ENCODE measurements at places on chromosomes 7 and 10.

DNA sequence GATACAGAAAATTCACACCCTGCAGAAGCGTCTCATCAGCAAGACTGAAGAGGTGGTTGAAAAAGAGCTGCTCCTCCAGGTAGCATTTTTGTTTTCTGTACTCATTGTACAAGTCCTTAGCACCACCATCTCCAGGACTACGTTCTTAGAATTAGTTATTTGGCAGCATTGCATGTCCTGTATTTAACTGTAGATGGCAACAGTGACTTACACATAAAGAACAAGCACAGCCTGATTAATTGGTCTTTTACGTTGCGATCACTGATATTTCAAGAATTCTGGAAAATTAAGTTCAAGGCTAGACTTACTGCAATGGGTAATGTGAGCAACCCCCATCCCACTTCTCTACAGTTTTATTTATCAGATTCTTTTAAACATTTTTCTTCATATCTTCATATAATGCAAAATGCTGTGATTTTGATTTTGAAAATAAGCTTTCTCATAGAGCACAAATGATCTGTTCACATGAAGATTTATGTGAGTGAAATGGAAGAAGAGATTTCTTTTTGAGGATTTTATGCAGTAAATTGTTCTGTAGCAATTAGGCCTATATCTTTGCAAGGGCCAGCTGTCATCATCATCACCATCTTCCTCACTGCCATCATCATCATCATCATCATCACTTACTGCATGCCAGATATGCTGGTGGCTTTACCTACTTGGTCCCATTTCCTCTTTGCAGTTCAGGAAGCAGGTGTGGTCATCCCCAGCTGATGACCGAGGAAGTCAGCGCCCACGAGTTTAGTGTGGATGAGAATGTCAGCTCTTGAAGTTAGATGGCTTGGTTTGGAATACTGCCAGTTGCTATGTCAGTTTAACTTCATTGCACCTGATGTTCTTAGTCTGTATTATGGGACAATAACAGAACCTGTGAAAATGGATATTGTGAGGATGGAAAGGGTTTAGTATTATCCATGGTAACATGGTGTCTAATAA is 53.4 kb downstream of the CFAP58 start:
- no peak for DNase-seq

DNA sequence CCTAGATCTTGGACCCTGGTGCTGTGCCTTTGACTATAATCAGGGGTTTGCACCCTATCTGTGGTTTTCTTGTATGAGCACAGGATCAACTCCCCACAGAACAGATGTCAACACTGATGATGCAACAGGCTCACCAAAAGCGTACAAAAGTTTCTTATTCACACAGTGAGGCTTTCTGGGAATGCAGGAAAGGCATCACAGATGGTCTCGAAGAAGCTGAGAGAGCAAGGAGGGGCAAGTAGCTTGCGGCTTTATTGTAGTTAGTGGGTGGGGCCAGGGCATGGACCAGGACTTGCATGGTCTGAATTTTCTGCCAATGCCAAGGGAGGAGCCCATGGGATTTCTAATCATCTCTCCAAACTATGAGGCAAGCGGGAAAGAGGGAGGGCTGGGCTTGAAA is 46.2 kb downstream of the SEC61G start:
- DNase-seq: no peak

GRCh38 chr7:5139998-5140397 is 50.0 kb upstream of the WIPI2 start:
- no peak for DNase-seq

DNA sequence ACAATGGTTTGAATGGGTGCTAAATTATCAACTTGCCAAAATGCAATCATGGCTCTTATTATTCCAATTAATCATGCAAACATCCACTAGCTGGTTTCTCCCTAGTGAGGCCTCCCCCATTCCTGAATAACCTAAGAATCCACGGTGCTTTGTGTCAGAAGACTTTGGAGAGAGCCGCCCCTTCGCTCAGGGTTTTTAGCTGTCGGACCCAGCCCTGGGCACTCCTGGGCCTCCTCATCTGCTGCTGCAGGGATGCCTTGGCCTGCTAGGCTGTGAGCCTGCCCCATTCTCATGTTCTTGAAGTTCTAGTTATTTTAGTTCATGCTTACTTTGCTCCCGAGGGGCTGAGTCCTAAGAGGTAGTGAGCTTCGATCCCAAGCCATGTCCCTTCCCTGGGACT is 34.1 kb upstream of the SFRP5 start:
- DNase-seq: no peak

DNA sequence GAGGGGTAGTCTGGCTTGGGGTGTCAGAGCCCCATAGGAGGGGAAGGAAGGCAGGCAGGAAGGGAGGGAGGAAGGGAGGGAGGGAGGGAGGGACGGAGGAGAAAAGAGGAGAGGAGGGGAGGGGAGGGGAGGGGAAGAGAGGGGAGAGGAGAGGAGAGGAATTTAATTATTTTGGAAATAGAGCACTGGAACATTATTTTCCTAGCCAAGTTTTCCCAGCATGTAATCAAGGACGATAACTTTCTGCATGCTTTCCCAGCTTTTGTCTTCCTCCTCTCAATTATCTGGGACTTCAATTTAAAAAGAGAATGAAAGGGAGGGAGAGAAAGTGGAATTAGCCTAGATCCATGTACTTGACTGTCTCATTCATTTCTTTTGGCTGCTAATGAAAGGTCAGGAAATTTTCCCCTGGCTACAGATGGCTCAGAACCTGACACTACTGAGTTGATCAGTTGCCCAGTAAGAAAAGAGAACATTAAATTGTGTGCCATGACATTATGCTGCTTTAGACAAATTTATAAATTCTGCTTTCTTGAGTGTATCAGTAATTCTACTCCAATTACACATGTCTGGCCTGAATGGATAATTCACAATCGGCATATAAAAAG is 148.8 kb downstream of the LRRC4 start:
- no peak for DNase-seq

DNA sequence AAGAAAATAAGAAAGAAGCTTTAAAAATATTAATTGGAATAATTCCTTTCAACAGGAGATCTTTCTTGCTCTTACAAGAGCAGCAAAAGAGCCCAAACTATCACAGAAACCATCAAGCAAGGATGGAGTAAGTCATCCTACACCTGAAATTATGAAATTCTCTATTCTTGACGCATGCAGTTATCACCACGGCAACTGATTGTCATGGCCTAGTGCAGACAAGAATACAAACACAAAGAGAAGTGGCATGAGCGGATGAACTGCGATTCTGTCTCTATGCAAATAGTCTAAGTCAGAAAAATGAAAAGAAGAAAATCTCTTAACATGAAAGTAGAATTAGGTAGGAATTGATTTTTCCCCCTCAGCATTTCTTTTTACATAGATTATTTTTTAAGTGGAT is 54.8 kb upstream of the SLC35B4 start:
- DNase-seq: no peak

GRCh38 chr7:340200-340937 is 50.4 kb downstream of the FOXL3 start:
- no peak for DNase-seq

DNA sequence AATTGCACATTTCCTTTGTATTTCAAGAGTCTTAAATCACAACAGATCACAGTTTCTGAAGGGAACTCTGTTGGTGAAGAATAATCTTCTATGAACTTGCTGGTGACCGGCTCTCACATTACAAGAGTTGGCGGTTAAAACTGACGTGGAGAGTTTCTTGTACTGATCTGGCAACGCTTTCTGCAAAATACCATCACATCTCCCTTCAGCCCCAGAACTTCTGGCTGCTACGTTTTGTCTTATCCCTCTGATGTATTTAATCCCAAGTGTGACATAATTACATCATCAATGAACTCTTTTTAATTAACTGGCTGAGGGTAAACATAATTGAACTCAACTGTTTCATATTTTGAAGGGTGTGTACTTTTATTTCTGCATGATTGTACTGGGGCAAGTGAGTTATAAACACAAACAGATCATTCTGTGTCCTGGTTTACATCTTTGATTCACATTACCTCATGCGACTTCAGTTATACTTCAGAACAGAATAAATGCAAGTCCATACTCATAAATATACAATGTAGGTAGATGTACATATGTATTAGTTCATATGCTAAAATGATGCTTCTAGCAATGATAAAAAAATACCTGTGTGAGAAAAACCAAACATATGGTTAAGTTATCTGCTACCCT is 105.1 kb upstream of the NPVF start:
- no peak for DNase-seq

- no peak for DNase-seq
Measured at GRCh38 chr7:77791336-77791735, 6.9 kb downstream of the TMEM60 start.

DNA sequence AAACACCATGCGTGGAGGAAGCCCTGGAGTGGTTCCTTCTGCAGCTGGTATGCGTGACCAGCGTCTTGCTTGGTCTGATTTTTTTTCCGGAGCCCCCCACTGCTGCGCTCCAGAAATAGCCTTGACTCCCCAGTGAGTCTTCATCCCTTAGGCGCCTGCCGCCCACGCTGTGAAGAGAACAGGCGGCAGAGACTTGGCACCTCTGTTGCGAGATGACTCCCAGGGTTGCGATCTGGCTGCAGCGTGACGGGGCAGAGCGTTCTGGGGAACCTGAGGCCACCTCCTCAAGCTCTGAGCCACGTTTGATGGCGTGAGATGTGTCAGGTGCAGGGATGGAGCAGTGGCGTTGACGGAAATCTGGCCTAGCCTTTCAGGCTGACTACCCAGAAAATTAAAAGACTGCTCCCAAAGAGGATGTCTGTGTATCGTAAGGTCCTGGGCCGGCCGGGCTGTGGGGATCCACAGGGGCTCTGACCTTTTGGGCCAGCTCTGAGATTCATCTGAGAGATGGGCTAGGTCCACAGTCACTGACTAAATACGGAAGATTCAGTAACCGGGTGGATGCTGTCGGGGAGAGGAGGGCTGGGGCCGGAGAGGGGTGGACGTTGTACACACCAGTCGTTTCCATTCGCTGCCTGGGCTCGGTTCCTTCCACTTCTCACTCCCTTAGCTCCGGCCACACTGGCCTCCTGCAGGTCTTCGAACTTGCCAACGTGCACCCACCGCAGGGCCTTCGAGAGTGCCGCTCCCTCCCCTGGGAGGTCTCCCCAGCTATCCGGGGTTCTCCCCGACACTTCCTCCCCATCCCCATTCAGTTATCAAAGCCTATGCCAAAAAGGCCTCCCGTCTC is 33.8 kb downstream of the PFKFB3 start:
- DNase-seq: no peak

DNA sequence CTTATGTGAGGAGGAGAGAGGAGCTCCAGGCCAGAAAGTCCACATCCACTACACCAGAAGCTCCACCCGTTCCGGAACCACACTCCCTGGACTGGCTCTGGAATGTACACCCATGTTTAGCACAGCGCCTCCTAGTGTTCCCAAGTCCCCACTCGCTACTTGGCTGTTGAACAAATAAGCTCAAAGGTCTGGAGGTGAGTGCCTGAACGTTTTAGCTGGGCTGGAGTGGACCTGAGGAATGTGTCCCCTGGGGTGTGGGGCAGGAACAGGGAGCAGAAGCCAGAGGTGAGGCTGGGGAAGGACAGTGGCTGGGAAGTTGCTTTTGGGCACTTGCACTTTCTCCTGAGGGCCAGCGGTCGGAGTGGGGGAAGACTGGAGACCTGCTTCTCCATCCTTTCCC is 164.1 kb upstream of the CDCA7L start:
- DNase-seq: peak; percentile 11

GRCh38 chr10:70358446-70358845 is 24.0 kb downstream of the LRRC20 start:
- no peak for DNase-seq

DNA sequence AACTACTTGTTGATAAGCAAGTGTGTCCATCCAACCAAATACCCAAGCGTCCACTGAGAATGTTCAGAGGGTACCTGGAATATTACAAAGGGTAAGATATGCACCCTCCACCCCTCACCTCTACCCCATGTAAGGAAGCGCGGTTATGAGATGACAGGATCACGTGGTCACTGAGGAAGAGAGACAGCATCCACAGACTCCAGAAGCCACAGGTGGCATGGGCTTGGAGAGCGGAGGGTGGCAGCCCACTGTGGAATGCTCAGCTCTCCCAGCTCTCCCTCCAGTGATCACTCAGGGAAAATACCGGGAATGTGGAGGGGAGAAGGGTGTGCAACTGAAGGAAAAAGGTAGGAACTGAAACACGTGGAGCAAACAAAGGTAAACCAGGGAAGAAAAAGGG is 25.7 kb downstream of the SFMBT2 start:
- no peak for DNase-seq

GRCh38 chr7:84013616-84014240 is 180.9 kb downstream of the SEMA3A start:
- no peak for DNase-seq

- no peak for DNase-seq
Measured at GRCh38 chr10:72981882-72982529, 27.4 kb upstream of the PLA2G12B start.

- no peak for DNase-seq
Measured at GRCh38 chr7:5457245-5457735, 33.7 kb upstream of the TNRC18 start.

GRCh38 chr7:39741942-39742623 is 118.7 kb downstream of the RALA start:
- DNase-seq: peak; percentile 12

DNA sequence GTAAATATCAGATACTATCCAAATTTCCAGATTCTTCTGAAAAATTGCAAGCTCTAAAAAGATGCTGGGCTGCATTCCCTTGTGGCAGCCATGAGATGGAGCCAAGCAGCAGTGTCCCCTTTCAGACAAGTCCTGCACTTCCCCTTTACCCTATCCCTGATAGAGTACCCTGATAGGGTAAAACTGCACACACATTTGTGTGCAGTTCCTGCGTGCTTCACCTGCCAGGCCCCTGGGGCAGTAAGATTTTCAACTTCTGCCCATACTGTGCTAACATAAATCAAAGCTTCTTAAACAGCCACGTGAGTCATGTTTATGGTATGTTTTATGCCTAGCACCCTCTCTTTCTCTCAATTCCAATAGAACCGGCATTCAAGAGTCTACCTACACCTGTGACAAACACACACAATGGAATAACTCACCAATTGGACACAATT is 52.2 kb downstream of the IFIT5 start:
- DNase-seq: no peak

GRCh38 chr7:113392421-113392820 is 274.1 kb upstream of the SMIM30 start:
- no peak for DNase-seq

DNA sequence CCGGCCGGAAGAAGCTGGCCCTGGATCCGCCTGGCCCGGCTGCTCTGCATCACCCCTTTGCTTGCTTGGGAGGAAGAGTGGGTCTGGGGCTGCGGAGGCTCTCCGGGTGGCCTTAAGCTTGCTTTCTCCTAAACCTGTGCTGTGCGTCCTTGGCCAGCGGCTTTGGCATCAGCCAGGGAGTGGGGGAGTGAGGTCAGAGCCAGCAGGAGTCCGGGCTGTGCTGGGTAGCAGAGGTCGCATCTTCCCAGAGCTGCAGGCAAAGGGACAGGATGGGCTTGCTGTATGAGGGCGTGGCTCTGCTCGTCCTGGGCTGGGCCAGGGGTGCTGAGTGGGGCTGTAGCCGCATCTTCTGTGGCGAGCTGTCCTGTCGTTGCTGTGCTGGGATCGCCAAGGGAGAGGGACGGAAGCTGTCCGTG is 21.1 kb downstream of the BNIP3 start:
- no peak for DNase-seq

Data from T-helper 1 cell (primary cell).